Chondrocyte (in vitro differentiated cells): ENCODE measurements at places on chromosomes 11 and 22. TPM values are rescaled to one million over a fixed set of nuclear protein-coding genes. Genes with fewer than 3 reads are reported as not detected.

DNA sequence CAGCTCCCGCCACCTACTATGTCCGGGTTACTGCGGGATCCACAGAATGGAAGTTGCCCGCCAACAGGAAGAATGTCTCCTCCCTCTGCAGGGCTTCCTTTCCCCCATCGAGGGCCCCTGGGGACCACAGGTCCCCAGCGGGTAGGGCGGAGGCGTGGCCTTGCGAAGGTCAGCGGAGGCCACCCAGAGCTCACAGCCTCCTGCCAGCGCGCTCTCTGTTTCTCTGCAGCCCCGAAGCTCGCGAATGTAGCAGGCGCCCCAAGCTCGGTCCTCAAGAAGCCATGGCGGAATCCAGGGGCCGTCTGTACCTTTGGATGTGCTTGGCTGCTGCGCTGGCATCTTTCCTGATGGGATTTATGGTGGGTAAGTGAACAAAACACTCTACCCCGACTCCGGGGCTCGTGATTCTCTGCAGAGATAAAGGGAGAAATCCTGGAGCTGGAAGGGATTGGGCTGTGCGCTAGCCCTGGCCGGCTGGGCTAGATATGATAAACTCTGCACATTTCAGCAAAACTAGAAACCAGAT, at the start of gene NAALAD2:
TSS of gene NAALAD2 (plus strand) at position 186 of the 526 bp plus-strand sequence. CDS start at position 282, 96 bp downstream.
- peak; percentile 77 for DNase-seq

- DNase-seq: no peak
These were observed 787.4 kb downstream of the TBC1D22A start for GRCh38 chr22:47549741-47550340.

GRCh38 chr11:61514050-61514917, 5.7 kb downstream of the LRRC10B start:
- peak; percentile 77 for DNase-seq

DNA sequence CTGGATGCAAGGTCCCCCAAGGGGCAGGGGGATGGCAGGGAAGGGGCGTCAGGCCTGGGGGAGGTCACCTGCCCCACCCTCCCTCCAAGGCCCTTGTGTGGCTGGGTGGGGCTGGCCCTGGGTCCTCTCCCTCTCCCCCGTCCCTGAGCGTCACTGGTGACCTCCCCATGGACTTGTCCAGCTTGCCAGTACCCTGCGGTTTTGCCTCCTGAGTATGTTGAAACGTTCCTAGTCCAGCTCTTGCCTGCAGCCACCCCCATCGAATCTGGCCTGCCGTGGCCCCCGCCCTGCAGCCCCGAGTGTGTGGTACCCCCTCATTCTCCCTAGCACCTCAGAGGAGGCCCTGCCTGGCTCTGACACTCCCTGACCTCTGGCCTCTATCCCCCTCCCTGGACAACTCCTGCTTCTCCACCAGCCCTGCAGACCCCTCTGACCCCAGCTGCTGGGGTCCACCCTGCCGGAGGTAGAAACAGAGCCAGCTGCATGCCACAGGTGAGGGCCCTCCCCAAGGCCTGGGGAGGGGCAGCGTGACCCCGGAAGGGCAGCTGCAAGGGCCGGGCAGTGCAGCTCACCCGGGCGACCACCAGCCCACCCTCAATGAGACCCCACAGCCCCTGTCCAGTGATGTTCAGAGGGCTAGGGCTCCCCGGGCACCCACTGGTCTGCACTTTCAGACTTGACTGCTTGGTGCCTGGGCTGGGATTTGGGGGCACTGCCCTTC, 4.1 kb upstream of the MUC6 start:
- DNase-seq: peak; percentile 88

DNA sequence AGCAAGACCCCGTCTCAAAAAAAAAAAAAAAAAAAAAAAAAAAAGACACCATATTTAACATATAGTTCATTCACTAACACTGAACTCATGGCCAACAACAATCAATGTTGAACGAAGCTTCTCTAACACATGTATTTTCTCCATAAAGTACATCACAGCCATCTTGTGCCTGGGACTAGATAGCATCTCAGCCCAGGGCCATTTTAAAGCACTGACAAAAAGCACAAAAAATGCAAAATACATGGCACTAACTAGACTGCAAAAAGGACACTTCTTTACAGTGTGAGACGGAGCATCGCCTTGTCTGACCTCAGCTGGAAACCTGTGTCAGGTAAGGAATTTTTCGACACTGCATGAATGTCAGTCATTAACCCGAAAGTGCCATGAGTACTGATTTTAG, 23.3 kb downstream of the KIAA0930 start:
- no peak for DNase-seq

GRCh38 chr22:41327124-41327523, 25.8 kb downstream of the ZC3H7B start:
- DNase-seq: no peak

- DNase-seq: no peak
These were observed 66.6 kb upstream of the RRAS2 start for GRCh38 chr11:14425621-14426020.

GRCh38 chr22:28021116-28021997, 102.3 kb upstream of the PITPNB start:
- peak; percentile 54 for DNase-seq

DNA sequence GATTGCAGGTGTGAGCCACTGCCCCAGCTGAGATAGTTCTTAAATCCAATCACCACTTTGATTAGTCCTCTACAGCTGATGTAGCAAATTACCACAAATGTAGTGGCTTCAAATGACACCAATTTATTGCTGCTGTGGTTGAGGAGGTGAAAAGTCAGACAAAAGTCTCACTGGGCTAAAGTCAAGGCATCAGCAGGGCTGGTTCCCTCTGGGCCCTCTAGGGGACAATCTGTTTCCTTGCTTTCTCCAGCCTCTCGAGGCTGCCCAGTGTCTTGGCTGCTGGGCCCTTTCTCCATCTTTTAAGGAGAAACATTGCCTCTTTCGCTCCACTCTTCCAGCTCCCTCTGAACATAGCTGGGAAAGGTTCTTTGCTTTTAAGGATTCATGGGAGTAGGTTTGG, 50.5 kb upstream of the SHANK2 start:
- peak; percentile 4 for DNase-seq

DNA sequence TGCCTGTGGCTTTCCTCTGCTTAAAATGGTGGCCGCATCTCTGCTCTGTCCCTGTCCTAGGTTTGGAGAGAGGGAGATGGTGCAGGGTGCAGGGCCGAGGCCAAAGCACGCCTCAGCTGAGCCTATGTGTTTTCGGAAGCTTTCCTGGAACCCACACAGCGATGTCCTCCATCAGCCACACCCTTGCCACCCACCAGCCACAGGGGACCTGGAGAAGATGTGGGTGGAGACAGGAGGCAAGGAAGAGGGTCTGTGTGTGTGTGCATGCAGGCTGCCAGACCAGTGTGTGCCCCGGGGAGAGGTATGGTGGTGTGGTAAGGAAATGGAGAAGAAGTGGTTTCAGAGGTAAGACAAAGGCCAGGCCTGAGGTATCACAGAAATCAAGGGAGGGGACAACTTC, 155.7 kb downstream of the TBC1D22A start:
- no peak for DNase-seq

- DNase-seq: peak; percentile 63
These were observed 8.2 kb downstream of the TRPM5 start for GRCh38 chr11:2436013-2436520.

- no peak for DNase-seq
These were observed 2.8 kb downstream of the CREBZF start for GRCh38 chr11:85661972-85662664.

- DNase-seq: no peak
These were observed 1.2 kb upstream of the TIRAP start for GRCh38 chr11:126281666-126282175.

GRCh38 chr11:96318399-96318798, 24.6 kb downstream of the MAML2 start:
- no peak for DNase-seq

DNA sequence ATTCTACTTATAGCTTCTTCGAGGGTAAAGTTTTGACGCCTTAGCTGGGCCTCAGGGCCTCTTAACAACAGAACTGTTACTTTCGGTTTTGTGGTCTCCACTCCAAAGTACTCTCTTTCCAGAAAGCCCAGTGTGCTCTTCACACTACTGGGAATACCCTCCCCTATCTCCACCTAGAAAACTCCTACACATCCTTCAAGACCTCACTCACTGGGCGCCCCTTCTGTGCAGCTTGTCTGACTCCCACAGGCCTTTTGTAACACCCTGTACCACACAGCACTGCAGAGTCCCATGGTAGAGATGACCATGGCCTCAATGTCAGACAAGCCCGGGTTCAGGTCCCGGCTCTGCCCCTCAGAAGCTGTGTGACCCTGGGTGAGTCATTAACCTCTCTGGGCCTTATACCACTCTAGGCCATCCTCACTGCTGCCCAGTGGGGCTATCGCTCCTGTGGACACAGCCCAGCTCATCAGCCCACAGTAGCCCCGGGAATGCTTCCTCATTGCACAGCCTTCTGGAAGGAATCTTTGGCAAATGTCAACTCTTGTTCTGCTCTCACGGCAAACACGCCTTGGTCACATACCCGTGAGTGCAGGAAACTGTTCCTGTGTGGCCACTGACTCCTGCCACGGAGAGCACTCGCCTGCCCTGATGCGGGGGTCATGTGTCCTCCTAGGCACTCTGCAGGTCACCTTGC, 51.4 kb downstream of the SHISAL1 start:
- DNase-seq: peak; percentile 30

- no peak for DNase-seq
These were observed 148.6 kb downstream of the IGLL1 start for GRCh38 chr22:23431337-23432072.

DNA sequence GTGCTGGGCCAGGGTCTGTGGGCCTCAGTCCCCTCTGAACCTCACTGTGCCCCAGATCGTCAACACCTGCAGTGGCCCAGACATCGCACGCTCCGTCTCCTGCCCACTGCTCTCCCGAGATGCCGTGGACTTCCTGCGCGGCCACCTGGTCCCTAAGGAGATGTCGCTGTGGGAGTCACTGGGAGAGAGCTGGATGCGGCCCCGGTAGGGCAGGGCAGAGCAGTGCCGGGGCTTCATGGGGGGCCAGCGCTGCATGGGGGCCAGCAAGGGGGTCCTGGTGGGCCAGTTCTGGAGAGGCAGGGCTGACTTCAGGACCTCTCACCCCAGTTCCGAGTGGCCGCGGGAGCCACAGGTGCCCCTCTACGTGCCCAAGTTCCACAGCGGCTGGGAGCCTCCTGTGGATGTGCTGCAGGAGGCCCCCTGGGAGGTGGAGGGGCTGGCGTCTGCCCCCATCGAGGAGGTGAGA, 16.3 kb downstream of the EPS8L2 start:
- no peak for DNase-seq

GRCh38 chr22:20618488-20618887, 111.1 kb downstream of the MED15 start:
- DNase-seq: no peak

DNA sequence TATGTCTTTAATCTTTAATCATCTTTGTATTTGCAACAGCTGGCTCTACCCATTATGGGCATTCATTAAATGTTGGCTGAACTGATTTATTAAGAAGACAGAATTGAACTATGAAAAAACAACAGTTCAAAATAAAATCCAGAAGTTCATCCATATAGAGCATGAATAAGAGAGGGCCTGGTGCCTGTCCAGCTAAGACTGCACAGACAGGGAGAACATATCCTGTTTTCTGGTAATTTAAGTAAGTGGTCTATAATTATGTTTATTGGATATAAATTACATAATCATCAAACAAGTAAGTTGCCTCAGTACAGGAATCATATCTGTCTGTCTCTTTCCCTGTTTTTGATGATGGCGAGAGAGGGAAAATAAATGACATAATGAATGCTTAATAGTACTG, 137.2 kb downstream of the RBFOX2 start:
- no peak for DNase-seq

- DNase-seq: no peak
These were observed 30.3 kb downstream of the MARK2 start for GRCh38 chr11:63869171-63869591.

- no peak for DNase-seq
These were observed 9.0 kb upstream of the ZBTB44 start for GRCh38 chr11:130323452-130324450.

DNA sequence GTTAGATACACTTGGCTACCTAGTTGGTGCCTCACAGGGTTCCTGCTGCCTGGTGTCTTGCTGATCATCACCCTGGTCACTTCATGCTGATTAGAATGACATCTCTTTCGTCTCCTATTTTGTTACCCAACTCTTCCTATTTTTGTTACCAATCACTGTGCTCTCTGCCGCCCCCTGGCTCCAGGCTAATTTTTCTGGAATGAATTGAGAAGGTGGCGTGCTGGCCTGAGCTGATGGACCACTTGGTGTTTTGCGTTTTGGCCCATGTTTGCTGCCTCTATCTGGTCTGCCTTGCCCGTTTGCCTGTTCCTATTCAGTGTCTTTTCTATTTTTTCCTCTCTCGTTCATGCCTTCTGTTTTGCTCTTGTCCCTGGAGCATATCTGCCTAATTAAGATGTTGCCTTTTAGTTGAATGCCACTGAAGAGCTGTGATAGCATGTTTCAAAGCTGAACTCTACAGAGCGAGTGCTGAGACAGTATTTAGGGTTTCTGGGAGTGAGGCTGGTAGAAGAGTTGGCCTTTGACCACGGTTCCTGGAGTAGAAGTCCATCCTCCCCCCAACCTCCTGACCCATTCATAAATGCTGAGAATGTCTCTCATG, 5.9 kb upstream of the ATF4 start:
- no peak for DNase-seq

GRCh38 chr11:114158886-114159285, 99.4 kb downstream of the ZBTB16 start:
- no peak for DNase-seq

- DNase-seq: no peak
These were observed 4.5 kb downstream of the SLC22A6 start for GRCh38 chr11:62980133-62980760.

DNA sequence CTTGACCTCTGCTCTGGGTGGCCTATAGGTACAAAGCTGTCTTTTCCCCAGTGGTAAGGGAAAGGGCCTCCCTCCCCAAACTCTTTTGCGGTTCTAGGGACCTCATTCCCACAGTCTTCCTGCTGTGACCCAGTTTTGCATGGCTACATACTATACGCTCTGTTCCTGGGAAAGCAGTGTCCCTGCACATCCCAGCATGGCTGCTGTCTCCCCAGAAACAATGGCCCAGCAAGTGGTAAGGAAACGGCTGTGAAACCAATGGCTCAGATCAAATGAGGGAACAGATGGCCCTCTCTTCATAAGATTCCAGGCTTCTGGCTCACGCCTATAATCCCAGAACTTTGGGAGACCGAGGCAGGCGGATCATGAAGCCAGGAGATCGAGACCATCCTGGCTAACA, 41.1 kb downstream of the RPL27A start:
- no peak for DNase-seq

Gene TRIM68
- total RNA-seq: 9.7 to 13.5 TPM (median 10.3 TPM) in 3 replicates

Gene MAFF
- total RNA-seq: 1.7 to 9.9 TPM (median 8.5 TPM) in 3 replicates

Gene ASCL2
- total RNA-seq: not detected in 3 replicates

Gene NUMA1
- 112 to 133 TPM (median 119 TPM) in 3 replicates for total RNA-seq

Gene OTOG
- total RNA-seq: 0.08 to 0.82 TPM in 2 of 3 replicates, not detected in the other

Gene PATE2
- total RNA-seq: not detected in 3 replicates

Gene MMP11
- total RNA-seq: 68.4 to 172 TPM (median 169 TPM) in 3 replicates

Gene KIF18A
- total RNA-seq: 2.6 to 3.0 TPM (median 2.9 TPM) in 3 replicates

Gene MS4A12
- total RNA-seq: not detected in 3 replicates

Gene NXPE4
- not detected in 3 replicates for total RNA-seq
